ENCODE measurements at places on chromosomes 11 and 22.

DNA sequence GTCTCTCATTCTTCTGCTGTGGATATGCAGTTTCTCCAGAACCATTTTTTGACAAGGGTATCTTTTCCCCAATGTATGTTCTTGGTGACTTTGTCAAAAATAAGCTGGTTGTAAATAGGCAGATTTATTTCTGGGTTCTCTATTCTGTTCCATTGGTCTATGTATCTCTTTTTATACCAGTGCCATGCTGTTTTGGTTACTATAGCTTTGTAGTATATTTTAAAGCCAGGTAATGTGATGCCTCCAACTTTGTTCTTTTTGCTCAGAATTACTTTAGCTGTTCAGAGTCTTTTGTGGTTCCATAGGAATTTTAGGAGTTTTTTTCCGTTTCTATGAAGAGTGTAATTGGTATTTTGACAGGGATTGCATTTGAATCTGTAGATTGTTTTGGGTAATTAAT, 12.4 kb downstream of the HORMAD2 start:
- no peak for DNase-seq

DNA sequence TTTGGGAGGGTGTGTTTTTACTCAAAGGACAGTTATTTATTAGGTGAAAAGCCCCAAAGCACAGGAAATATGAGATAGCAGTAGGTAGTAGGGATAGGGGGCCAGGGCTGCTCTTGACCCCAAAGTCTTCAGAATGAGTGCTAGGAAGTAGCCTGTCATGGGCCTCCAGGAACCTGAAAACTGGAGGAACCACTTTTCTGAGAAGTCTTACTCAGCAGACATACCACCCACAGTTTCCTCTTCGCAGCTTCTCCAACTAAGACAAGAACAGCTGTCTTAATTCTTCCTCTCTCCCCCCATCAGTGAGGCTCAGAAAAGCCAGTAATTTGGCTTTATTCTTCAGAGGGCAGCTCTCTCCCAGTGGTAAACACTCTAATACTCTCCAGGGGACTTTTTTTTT, 84.0 kb upstream of the CTSC start:
- peak; percentile 17 for DNase-seq

DNA sequence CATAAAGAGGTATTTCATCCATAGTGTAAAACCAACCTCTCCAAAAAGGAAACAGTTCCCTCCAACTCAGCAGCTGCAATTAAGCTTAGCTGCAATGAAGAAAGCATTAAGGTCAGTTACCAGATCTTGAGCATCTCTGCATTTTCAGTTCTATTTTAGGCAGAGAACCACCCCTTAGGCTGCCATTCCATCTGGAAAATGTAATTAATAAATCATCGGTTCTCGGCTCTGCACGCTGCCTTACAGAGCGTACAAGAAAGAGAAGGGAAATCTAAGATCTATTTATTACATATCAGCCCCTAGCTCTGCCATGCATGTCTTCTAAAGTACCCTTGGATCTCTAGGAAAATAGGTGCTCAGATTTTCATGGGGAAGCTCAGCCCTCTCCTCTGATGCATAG, 71.5 kb downstream of the RCN1 start:
- DNase-seq = no peak

DNA sequence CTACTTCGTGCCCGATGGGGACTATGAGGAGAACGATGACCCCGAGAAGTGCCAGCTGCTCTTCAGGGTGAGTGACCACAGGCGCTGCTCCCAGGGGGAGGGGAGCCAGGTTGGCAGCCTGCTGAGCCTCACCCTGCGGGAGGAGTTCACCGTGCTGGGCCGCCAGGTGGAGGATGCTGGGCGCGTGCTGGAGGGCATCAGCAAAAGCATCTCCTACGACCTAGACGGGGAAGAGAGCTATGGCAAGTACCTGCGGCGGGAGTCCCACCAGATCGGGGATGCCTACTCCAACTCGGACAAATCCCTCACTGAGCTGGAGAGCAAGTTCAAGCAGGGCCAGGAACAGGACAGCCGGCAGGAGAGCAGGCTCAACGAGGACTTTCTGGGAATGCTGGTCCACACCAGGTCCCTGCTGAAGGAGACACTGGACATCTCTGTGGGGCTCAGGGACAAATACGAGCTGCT, 751 bp downstream of the FIBIN start:
- no peak for DNase-seq

- no peak for DNase-seq
Observed at GRCh38 chr11:77322926-77323590, 21.6 kb upstream of the GDPD4 start.

GRCh38 chr11:116790167-116791001, 1.3 kb downstream of the APOA5 start:
- no peak for DNase-seq

DNA sequence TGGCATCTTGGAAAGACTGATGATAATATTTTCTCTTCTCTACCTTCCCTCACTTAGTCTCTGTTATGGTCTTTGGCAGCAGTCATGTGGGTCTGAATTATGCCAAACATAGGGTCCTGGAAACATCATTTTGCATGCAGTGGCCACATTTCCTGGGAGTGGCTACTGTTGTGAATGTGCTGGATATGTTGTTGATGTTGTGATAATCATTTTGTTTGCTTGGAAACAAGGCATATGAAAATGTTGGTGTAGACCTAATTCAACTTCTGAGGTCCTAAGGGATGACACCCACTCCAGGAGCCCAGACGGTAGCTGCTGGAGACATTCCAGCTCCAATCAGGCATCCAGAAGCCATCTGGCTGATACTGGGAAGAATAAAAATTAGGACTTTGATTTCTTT, 109.7 kb downstream of the DCDC1 start:
- no peak for DNase-seq

- DNase-seq = no peak
Observed at GRCh38 chr11:116792144-116792868, 627 bp upstream of the APOA5 start.

DNA sequence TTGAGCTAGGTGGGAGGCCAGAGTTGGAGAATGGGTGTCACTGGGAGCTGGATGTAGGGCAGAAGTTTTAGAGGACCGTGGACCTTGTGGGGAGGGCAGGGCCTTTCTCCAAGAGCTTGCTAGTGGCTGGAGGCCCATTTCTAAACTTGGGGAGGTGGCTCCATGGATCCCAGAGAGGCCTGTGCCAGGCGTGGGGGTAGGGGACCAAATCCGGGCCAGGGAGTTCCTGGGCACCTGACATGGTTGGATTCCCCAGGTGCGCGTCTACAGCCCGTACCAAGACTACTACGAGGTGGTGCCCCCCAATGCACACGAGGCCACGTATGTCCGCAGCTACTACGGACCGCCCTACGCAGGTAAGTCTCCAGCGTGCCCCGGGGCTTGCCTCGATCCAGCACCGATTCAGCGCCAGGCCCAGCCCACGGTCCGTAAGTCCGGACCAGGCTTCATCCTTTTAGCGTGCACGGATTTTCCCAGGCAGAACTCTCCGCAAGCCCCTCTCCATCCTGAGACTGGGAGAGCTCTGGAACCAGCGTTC, 14.2 kb downstream of the PLEKHB1 start:
- DNase-seq = no peak

DNA sequence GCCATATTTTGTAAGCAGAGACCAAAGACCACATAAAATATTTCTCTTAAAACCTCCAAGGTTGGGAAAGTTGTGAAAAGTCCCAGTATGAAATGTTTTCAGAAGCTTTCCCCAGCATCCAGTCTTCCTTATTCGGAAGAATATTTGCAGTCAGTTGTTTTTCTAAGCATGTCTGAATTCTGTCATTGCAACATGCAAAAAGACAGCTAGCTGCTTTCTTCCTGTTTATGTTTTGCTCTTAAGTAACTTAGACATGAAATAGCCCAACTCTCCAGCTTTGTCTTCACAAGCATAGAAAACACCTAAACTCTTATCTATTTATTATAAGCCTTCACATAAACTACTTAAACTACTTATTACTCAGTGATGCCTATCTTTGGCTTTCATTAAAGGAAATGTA, 57.9 kb upstream of the MMP13 start:
- no peak for DNase-seq

DNA sequence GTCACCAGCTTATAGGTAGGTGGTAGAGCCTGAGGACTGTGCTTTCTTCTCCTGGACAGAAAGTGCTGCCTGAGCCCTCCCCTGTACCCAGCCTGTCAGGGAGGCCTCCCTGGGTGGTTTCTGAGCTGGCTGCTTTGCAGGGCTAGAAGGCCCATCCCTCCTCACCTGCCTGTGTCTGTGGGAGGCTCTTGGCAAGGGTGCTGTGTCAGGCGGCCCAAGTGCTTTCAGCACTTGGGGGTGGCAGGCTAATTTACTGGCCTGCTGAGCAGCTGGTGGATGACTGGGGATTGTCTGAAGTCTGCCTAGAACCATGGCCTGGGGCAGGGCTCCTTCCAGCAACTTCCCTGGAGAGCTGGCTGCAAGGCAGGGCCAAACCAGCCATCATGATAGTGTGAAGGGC, 139.0 kb upstream of the NAV2 start:
- no peak for DNase-seq

DNA sequence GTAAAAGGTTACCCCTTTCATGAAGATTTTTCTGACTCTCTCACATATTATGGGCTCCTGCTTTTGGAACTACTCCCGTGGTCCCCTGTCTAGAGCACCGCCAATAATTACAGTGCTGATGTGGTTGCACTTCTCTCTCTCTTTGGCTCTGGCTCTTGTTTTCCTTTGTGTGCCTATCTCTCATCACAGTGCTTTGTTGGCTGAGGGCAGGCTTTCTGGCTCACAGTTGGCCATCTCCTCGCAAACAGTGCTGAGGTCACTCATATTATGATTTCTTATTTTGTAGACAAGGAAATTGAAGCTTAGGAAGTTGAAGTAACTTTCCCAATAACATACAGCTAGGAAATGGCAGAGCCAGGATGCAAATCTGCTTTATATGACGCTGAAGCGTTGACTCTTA, 192.5 kb downstream of the DDX10 start:
- no peak for DNase-seq

GRCh38 chr11:844693-845644, 2.3 kb downstream of the TSPAN4 start:
- DNase-seq = no peak

DNA sequence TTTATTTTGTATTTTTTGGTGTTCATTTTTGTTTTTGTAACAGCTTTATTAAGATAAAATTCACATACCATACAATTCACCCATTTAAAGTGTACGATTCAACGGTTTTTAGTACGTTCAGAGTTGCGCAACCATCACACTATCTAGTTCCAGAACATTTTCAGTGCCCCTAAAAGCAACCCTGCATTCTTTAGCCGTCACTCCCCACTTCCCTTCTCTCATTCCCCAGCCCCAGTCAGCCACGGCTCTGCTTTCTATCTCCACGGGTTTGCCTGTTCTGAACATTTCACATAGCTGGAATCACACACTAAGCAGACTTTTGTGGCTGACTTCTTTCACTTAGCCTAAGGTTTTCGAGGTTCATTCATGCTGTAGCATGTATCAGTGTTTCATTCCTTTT, 9.6 kb upstream of the KCNQ1OT1 start:
- DNase-seq = no peak

- DNase-seq = no peak
Observed at GRCh38 chr11:57778318-57779037, 16.9 kb downstream of the CTNND1 start.

DNA sequence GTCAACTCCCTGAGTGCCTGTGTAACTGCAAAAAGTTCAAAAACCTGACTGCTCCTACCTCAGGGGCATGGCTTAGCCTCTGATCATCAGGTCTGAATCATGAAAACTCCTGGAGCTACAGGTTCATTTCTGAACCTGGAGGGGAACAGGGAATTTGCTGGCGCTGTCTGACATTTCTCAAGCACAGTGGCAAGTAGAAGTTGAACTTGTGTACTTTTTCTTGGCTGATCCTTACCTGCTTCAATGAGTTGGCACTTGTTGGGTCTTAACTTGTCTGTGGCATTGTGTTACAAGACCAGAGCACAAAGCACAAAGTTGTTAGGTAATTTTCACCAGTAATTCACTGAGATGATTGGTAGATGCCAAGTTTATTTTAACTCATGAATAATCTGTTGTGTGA, 3.3 kb downstream of the TMEM109 start:
- DNase-seq = no peak

DNA sequence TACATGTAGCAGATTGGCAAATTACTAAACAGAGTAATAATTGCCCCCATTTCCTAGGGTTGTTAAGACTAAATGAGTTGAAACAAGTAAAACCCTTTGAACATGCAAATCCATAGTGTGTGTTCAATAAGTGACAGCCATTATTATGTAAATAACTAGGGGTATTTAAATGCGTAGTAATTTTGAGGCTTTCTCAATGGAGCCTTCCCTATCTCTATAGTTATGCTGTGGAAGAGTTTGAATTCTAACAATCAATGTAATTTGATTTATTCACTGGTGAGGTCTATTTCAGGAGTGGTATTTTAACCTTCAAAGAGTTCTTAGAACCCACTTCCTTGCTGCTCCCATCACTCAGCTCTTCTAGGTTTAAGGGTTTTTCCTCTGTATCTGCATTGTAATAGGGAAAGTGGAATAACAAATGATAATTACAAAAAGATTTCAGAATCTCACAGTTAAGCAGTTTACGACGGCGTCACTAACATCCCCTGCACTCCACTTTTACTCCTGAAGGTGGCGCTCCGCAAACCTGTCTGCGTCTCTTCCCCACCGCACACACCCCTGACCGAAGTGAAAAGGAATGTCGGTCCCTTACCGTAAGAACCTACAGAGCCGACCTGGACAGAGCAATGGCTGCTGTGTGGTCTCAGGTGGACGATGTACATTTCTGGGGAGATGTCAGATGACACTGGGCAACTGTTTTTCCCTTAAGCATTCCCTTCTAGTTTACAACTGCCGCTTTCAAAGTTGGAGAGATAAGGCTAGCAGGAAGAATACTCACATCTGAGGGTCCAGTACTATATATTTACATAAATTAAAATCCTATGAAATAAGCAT, 80.8 kb downstream of the ZC3H12C start:
- DNase-seq = peak; percentile 43

Data from activated T-cell treated with anti-CD3 and anti-CD28 coated beads for 4 hours (primary cell).